Activated CD4-positive, CD25-positive, alpha-beta regulatory T cell (primary cell): ENCODE measurements at places on chromosomes 7 and 10.

- no peak for DNase-seq
Observed at GRCh38 chr7:1321411-1322239, 89.0 kb downstream of the UNCX start.

DNA sequence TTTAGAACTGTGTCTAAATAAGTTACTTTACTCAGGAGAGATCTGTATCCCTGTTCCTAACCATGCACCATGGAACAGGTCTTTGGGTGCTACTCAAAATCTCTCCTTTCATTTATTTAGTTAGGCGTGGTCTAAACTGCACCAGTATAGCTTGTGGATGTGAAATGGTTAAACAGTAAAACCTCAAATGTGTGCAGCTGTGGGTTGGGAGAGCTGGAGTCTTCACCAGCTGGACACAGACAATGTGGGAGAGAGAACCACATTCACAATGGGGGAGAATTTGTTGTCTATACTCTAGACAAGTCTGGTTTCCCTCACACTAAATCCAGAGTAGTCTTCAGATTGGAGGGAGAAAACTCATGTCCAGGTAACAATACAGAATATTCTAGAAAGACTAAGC is 31.2 kb upstream of the IKZF1 start:
- no peak for DNase-seq

DNA sequence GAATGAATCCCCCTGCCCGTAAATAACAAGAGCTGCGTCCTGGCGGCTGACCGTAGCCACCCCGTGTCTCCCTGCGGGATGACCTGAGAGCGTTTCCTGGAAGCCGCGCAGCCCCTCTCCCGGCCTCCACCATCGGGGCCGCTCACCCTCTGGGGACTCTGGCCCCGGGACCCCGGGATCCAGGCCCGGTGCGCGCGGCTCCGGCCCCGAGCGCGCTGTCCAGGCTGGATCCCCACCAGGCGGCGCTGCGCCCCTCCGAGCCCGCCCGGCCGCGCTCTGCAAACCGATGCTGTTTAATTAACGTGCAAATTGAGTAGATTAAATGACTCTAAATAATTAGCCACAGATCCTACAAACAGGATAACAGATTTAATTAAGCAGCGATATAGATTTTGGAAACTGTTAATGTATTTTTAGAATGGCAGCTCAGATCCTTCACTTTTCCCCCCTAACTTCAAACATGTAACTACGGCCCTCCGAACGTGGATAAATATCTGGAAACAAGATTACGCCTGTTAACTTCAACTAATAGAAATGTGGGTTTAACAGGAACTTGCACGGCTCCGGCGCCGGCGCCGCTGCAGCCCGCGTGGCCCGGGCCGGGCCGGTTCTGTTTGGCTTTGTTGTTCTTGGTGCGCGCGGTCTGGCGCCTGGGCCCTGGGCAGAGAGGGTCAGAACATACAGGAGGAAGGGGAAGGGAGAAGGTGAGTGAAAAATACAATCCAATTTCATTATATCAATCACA is 7.1 kb upstream of the UNCX start:
- no peak for DNase-seq

DNA sequence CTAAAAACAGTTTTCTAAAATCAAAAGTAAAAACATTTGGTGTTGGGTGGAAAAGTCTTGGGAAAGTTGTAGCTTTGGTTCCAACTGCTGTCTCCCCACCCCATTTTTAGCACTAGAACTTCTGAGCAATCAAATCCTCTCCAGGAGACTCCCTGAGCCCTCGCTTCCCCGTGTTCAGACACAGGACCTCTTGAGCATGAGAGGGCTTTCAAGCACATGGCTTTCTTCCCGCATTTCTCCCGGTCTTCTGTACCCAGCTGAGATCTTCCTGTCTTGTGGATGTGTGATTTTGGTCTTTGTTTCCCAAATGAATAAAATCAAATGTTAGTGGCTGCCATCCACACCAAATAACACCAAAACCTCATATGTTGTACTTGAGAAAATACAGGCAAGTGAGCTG is 5.0 kb downstream of the CXCL12 start:
- no peak for DNase-seq

DNA sequence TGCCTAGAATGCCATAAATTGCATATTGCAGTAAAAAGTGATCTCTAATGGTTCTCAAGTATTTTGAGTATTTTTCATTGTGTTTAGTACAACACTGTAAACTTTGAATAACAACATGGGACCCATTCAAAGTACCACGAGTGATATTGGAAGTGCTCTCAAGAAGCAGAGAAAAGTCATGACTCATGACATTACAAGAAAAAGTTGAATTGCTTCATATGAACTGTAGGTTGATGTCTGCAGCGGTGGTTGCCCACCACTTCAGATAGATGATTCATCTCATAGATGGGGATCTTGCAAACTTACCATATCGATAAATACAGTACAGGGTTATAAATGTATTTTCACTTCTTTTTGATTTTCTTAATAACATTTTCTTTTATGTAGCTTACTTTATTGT is 33.9 kb downstream of the ENTPD1 start:
- DNase-seq = no peak

DNA sequence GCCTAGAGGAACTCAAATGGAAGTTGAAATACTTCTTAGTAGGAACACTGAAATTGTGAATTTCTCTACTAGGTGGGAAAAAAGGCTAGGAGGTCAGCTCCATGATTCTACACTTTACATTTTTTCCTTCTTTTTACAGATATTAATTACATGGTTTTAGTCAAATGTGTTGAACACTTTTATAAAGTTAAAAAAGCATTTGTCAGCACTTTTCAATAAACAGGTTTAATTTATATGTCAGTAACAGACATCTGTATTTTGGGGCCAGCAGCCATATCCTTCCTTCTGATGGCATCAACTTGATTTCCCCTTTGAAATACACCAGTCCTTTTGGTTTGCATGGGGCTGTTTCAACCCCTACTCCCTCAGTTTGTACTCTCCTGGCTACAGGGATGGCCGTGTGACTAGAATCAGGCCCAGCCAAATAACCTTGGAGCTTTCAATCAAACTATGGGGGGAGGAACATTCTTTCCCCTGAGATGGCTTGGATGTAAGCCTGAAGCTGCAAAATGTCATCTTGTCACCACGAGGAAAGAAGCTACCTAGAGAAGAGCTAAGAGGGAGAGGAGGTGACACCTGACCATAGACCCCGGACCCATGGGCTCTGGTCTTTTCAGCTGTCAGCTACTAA is 171.0 kb upstream of the NEBL start:
- DNase-seq = no peak

DNA sequence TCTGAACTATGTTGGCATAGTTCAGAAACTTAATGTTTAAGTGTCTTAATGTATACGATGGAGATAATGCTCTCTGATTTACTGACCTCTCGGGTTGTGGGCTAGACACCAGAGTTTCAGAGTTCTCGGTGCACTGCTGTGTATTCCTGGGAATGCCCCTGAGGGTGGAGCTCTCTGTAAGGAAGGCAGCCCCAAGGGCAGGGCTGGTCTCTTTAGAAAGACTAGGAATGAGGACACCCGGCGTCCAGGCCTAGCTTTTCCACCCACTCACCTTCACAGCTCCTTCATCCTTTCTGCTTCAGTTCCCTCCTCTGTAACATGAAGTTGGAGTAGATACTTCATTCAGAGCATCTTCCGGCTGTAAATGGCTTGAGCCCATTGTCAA is 536.6 kb upstream of the GALNT17 start:
- DNase-seq = no peak

GRCh38 chr10:7763929-7764328 is 23.9 kb downstream of the KIN start:
- DNase-seq = no peak

GRCh38 chr10:48199580-48200377 is 74.7 kb downstream of the FRMPD2 start:
- no peak for DNase-seq

- no peak for DNase-seq
Observed at GRCh38 chr7:129238546-129238945, 13.7 kb downstream of the AHCYL2 start.

GRCh38 chr7:1041551-1042491 is 2.5 kb upstream of the GPR146 start:
- no peak for DNase-seq

- no peak for DNase-seq
Observed at GRCh38 chr10:73647875-73648651, 6.8 kb upstream of the MYOZ1 start.

DNA sequence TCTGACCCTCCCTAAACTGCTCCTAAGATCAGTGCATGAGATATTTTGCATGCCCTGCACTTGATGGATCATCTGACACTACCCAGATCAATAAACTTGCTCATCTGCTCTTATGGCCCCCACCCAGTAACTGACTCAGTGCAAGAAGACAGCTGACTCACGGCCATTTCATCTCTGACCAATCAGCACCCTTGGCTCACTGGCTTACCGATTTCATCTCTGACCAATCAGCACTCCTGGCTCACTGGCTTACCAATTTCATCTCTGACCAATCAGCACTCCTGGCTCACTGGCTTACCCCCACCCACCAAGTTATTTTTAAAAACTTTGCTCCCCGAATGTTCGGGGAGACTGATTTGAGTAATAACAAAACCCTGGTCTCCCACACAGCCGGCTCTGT is 37.2 kb upstream of the OPTN start:
- no peak for DNase-seq

GRCh38 chr10:130470286-130470685 is 334.1 kb downstream of the GLRX3 start:
- no peak for DNase-seq

GRCh38 chr7:28347475-28348318 is 64.6 kb upstream of the CREB5 start:
- DNase-seq = no peak

- DNase-seq = no peak
Observed at GRCh38 chr7:105003275-105003674, 10.7 kb upstream of the KMT2E start.

DNA sequence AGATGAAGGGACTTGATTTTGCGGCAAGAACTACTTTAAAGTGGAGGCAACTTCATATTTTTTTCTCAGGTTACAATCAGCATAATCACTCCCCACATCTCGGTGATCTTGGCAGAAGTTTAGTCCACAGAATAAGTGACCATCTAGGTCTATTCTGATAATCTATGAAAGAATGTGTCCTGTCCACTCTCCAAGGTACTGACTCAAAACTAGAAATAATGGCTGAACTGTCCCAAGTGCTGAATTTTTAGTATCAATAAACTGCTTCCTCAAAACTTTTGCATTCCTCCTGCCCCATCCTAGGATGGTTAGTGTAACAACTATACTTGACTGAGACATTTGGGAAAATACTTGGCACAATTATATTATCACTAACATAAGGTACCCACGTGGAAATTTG is 10.9 kb upstream of the CHRM2 start:
- no peak for DNase-seq

DNA sequence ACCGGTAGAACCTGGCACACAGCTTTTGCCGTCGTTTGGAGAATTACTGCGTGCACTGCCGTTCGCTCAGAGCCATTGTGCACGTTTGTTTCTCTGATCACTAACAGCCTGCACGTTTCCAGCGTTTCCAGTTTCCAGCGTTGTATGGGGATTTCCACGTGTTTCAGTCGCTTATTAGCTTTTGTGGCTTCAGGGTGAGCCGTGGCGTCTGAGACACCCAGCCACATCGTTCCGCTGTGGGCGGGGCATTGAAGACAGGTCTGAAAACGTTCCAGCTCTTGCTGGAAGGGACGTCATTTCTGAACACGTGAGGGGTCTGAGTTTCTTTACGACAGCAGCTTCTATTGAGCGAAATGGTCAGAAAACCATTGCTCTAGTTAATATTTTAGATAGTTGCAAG is 164.8 kb downstream of the DNAJB6 start:
- DNase-seq = no peak

DNA sequence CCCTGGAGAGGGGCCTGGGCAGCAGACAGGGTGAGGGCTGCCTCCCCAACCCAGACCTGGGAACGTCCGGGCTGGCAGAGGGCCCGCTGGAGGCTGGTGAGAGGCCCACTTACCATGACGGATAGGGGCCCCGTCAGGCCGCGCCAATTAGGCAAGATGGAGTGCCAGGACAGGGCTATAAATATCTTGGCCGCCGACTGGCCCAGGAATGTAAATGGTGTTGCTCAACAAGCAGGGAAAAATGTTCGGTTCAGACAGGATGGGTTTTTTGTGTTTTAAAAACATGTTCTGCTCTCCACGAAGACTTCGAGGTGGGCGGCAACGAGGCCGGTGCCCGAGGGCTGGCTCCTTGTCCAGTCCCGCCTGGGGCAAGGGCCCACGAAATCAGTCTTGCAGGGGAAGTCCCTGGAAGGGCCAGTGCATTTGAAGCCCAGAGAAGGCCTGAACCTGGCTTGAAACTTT is 35.8 kb upstream of the ELN start:
- DNase-seq = no peak

DNA sequence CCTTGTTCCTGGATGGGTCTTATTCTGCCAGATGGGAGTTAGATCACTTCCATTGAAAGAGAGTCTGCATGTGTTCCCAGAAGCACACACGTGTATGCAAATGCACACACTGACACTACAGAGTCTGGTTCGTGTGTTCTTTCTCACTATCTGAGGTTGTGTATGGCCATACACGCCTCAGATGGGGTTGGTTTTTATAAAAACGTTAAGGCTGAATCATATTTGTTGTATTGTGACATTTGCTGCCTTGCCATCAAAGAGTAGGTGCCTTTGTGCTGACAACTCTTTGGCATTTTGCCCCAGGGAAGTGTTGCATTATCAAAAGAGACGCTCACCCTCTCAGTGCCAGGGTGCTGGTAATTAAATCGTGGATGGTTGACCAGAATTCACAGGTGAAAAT is 37.7 kb upstream of the HDAC9 start:
- DNase-seq = no peak

GRCh38 chr7:30842542-30843451 is 68.9 kb upstream of the AQP1 start:
- no peak for DNase-seq

DNA sequence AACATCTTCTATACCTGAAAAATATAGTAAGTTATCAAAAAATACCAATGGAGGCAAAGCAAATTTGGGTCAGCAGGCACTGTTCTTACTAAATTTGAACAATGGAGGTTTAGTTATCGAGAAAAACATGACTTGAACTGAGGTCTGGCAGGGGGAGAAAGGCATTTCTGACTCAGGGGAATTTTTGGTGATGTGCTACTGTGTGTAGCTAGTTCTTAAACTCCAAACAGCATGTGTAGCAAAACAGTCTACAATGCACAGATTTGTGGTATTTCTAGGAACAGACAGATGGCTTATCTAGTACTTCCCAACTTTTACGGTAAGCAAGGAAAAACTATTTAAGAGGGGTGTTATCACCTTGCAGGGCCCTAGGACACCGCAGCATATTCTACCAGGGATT is 311.6 kb upstream of the LRRN3 start:
- DNase-seq = no peak

GRCh38 chr10:106741006-106741530 is 423.4 kb downstream of the SORCS1 start:
- DNase-seq = no peak

DNA sequence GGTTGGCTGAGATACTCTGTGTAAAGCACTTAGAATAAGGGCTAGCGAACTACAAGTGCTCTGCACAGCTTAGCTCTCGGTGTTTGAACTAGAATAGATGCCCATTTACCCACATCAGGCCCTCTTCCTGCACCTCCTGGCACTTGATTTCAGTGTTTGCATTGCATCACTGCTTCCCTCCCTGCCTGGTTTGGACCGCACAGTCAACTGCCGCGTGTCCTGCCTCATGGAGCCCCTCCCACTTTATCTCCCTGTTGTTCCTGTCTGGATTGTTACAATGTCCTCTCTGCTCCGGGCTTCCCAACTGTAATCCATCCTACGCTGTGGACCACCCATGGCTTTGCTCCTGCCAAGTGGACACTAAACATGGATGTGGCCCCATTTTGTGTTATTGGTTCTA is 2.3 kb downstream of the FAM107B start:
- DNase-seq = no peak

- no peak for DNase-seq
Observed at GRCh38 chr10:112519133-112519761, 72.2 kb downstream of the VTI1A start.
